ENCODE measurements at places on chromosomes 12 and 14.

DNA sequence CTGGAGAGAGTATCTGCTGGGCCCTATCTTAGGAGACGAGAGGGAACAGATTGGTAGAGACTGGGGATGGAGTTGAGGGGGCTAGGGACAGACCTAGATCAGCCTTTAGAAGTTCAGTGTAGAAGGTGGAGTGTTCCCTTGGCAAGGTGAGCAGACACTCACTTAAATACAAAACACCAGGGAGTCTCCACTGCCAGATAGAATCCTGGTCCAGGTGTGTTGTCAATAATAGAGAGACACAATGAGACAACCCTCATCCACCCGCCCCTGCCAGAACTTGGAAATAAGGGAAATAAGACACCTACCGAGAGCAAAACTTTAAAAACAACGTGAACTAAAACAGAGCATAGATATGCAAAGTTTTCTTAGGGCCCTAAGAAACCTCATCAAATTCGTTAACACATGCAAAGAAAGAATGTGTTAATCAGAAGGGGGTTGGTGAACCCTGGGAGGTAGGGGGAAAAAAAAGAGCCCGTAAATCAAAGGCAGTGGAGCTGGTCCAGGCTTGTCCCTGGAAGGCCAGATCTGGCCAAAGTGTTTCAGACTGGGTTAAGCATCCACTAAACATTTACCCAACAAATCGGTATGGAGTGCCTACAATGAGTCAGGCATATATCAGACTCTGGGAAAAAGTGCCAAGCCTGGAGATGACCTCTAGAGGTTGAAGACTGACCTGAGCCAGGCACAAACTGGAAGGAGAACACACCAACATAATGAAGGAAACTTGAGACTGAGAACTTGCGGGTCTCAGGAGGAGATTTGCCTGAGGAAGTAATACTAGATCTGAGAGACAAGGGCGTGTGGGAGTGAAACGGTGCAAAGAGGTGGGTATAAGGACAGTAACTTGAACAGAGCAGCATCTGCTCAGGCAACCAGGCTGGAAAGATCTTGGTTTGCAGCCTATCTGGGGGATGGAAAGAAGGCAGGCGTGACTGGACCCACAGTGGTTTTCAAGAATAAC is 37.0 kb upstream of the OTX2 start:
- DNase-seq: no peak

DNA sequence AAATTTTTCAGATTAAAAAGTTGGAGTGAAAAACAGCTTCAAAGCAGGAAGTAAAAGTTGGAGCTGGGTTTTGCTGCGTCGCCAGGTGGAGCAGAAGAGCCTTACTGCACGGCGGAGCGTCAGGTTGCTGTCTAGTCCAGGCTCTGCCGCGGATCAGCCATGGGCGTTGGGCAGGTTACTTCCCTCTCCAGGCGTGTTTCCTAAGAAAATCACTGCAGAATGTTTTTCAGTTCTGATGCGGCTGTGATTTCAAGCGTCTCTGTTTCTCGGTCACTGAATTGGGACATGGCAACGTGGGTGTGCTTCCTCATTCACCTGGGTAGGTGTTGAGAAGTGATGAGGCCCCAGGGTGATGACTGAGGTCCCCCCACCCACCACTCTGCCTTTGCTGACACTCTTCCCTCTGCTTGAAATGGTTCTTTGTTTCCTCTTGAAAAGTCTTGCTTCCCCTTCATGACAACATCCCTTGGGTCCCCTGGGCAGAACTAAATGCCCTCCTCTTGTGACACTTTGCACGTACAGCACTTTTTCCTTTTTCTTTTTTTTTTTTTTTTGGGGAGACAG is 7.6 kb downstream of the EVL start:
- DNase-seq: no peak

DNA sequence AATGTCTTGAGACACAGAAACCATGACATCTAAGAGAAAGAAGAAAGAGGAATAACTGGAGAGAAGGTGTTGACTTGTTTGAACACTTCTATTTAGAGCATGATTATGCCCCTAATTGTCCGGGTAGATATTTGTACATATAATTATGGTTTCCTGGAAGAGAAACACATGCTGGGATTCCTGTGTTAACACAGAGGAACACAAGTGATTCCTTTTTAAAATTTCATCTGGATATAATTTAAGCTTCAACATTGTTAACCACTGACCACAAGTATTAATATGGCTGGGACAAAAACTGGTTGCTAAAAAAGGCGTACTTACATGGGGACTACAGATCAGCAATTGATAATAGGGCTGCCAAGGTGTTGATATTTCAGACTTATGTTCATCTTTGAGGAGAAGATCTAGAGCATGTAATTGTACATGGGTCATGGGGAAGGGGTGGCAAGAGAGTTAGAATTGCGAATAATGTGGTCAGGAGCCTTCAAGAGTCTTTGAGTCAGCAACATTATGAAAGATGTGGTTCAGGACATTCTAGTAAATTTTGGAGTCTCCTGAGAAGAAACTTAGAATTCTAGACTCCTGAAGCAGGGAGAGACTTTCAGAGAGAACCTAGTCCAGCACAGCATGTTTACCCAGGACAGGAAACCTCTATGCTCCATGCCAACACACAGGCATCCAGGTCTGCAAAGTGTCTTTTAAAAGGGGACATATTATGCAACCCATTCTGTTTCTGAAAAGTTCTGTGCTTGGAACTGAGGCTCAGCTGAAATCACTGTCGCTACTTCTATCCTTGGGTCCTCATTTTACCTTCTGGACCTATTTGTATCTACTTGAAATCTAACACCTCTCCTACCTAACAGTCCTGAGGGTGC is 56.5 kb downstream of the SLC38A1 start:
- DNase-seq: no peak

DNA sequence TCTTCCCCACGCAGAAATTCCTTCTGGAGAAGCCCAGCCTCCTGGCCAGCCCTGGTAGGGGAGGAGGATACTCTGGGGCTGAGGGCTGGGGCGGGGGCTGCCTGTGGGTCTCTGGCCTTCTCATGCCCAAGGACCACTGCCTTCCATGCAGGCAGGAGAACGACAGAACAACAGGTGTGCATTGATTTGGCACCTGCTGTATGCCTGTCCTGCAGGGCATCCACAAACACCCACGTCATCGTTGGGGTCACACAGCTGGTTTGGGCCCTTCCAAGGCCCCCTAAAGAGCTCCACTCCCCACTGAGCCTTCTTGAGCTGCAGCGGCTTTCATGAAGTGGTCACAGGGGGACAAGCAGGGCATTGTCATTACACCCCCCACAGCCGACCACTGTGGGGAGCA is 60.4 kb downstream of the PHETA1 start:
- DNase-seq: no peak

- DNase-seq: no peak
Measured at GRCh38 chr12:22624548-22624869, 462 bp upstream of the ETNK1 start.

DNA sequence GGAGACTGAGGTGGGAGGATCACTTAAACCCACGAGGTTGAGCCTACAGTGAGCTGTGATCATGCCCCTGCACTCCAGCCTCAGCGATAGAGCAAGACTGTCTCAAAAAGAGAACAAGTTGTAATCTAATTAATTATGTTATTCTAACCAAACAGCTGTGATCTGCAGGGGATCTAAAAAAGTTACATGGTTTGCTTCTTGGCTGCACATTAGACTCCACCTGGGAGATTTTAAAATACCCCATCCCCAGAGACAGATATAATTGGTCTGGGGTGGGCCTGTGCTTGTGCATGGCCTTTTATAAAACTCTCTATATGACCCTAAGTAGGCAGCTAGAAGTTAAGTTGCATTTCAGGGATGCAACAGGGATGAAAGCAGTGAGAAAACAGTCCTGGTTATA is 76.7 kb downstream of the SCAF11 start:
- DNase-seq: no peak

- DNase-seq: no peak
Measured at GRCh38 chr12:681568-682256, 18.5 kb upstream of the NINJ2 start.

DNA sequence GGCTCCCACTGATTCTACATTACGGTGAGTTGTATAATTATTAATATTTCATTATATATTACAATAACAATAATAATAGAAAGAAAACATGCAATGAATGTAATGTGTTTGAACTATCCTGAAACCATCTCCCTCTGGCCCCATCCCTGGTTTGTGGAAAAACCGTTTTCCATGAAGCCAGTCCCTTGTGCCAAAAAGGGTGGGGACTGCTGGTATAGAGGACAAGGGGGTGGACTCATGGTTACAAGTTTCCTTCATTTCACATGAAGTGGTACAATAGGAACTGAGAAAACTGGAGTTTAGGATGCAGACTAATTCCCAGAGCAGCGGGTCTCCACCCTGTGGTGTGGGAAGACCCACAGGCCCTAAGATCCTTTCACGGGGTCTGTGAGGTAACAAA is 3.0 kb upstream of the C1RL start:
- no peak for DNase-seq

- no peak for DNase-seq
Measured at GRCh38 chr14:63269561-63270225, 49.0 kb downstream of the GPHB5 start.
